ENCODE measurements at places on chromosomes 2 and 18.
A peak's percentile ranks its signal among the peaks of the same experiment; 100 is the strongest.

DNA sequence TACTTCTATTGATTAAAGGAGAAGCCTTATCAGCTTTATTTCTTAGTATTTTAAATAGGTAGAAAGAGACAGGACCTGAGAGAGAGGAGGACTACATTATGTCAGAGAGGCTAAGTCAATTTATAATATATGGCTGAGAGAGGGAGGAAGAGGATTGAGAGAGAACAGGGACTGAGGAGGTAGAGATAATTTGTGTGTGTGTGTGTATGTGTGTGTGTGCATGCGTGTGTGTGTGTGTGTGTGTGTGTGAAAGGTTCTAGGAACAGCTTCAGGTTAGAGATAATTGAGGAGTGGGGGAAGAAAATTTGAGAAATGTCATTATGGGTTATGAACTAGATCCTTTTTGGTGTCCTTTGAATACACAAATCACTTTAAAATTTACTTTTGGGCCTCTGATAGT is 15.2 kb downstream of the DOK1 start:
- DNase-seq: no peak

- DNase-seq: no peak
These were observed 10.1 kb downstream of the BCL2 start for GRCh38 chr18:63309422-63309821.

GRCh38 chr2:173099271-173099670 is 23.6 kb downstream of the MAP3K20 start:
- no peak for DNase-seq

DNA sequence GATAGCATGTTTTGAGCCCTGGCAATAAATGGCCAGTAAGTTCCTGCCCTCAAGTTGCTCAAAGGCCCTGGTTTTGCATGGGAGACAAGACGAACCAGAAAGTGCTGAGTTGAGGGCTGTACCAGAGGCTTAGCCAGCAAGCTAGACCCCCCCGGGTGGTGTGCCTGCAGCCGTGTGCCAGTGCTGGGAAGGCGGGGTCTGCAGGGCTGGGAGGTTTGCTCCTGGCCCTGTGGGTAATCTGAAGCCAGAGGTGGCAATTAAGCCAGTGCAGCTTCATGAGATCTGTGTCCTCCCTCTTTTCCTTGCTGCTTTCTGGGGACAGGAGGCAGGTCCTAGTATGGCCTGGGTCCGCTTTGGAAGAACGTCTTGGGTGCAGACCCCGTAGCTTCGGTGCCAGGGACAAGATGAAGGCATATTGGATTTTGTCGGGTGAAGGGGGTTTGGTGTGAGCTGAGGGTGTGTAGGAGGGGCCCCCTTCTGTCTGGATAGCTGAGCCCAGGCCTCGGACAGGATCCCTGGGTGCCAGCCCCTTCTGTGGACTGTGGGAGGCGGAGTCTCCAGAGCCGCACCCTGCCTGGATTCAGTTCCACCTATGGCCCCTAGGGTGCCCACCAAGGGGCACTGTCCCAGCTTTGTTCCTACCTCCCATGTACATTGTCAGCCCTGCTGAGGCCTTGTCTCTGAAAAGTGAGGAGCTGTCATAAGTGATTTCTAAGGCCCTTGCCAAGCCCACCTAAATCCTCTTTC is 15.6 kb downstream of the ATOH8 start:
- peak; percentile 26 for DNase-seq

GRCh38 chr2:44139741-44140140 is 28.9 kb upstream of the PPM1B start:
- no peak for DNase-seq

DNA sequence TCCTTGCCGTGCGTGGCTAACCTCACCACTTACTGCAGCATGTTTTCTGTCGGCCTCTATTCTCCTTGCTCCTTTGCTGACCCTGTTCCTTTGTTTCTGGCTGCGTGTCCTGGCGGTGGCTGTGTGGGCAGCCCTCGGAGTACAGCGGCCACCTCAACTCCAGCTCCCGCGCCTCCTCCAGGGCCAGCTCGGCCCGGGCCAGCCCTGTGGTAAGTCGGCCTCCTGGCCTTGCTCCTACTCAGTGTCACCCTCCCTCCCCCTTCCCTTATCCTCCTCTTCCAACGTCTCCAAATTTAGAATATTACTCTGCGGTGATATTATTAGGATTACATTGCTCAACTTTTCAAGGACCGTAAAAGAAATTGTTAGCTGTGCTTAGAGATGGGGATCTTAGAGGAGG is 59.5 kb upstream of the RBM44 start:
- no peak for DNase-seq

GRCh38 chr18:40413160-40413559 is 1541.9 kb upstream of the PIK3C3 start:
- DNase-seq: no peak

GRCh38 chr18:10116574-10116973 is 202.8 kb downstream of the VAPA start:
- no peak for DNase-seq

GRCh38 chr2:106800976-106801655 is 84.9 kb downstream of the ST6GAL2 start:
- DNase-seq: no peak

DNA sequence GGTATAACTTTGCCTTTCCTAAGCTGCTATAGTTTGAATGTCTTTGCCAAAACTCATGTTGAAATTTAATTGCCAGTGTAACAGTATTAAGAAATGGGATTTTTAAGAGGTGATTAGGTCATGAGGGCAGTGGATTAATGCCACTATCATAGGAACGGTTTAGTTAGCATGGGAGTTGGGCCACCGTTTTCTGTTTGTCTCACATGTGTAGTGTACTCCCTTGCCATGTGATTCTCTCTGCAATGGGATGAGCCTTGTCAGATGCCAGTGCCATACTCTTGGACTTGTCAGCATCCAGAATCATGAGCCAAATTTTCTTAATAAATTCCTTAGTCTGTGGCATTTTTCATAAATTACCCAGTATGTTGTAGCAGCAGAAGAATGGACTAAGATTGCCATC is 388.9 kb upstream of the RGPD4 start:
- no peak for DNase-seq

DNA sequence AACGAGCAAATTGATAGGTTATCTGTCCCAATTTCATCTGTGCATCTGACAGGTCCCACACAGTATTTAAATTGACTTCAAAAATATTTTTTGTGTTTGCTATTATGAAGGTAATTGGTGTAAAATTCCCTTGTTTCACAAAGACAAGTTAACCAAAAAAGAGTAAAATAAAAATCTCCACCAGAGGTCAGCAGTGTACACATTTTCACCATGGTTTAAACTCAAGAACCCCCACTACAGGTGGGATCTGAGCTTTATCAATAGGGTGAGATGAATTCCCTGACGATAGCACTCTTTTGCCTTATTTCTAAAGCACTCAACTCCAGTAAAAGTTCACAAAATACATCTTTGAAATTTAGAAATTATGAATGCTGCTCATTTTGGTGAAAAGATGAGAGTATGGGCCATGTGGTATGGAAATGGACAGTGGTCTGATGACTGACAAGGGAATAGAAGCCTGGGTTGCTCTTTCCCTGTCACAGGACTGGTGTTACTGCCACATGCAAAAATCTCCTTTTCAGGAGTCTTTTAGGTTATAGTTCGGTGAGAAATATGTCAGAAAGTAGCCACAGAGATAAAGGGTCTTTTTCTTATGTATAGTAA is 68.0 kb downstream of the SERPINB8 start:
- no peak for DNase-seq

DNA sequence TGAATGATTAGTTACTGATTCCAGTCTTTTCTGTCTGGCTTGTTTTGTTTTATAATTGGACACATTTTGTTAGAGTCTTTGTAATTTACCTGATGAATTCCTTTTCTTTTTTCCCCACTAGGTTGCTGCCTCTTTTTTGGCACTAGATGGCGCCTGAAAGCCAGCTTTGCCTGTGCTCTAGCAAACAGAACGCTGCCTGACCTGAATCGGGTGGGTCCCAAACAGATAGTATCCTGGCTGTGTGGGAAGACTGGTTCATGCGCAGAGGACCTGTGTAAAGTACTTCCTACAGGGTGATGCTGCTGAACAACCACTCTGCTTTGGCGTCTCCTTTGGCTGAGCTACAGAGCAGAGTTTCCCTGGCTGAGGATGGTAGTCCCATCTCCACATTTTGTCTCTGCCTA is 288.2 kb downstream of the IKZF2 start:
- DNase-seq: peak; percentile 65

DNA sequence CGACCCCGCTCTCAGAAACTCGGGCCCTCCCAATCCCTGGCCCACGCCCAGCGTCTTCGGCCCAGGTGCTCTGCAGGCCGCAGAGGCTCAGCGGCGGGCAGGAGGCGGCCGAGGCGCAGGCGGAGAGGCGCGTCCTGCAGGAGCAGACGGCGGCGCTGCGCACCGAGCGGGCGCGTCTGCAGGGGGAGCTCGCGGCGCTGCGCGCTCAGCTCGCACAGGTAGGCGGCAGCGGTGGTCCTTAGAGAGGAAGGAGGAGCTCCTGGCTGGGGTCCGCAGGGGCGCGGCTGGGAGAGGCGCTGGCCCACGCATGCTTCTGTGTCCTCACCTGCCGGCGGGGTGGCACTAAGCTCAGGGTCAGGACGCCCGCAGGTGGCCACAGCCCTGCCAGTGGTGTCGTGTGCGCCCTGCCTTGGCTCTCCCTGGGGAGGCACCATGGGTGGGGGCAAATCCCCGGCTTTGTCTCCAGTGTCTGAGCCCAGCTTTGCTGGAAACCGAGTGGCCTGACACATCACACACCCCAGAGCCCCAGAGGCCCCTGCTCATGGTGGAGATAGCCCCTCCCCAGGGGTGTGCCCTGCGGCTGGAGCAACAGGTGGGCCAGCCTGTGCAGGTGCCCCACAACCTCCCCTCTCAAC is 14.9 kb upstream of the SNED1 start:
- DNase-seq: peak; percentile 18

DNA sequence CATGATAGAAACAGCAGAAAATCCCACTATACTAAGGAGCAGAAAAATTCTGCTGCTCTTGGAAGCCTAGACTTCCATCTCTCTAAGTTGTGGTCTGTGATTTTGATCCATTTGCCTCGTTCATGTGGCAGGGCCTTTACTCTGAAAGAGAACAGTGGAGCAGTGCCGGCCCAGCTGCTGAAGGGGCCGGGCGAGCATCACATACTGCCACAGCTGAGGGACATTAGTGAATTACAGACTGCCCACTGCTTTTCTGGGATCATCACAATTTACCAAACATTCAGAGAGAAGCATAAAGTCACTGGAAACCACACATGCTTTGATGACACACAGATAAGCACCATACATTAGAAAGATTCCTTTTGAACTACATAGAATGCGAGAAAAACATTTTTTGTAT is 217.0 kb upstream of the BOD1L2 start:
- no peak for DNase-seq

- DNase-seq: no peak
These were observed 191.1 kb downstream of the SETBP1 start for GRCh38 chr18:44871771-44872170.

- peak; percentile 20 for DNase-seq
These were observed 7.2 kb upstream of the TSN start for GRCh38 chr2:121748202-121748601.

GRCh38 chr2:219099329-219099728 is 38.6 kb upstream of the IHH start:
- no peak for DNase-seq

DNA sequence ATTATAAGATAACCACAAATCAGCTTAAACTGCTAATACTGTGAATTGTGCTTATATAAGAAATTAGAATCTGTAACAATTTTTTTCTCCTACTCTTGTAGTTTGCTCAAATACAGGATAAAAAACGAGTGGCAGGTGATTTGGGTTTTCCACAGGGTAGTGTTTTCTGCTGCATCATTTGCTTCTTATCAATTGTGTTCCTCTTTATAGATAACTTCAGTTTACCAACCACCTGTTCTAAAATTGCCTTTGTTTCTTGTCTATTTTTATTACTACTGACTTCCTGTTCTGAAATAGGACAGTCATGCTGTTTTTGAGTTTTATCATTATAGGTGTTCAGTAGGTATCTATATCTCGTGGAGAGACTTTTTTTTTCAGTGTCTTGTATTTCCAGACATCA is 56.9 kb downstream of the MFSD6 start:
- DNase-seq: no peak

DNA sequence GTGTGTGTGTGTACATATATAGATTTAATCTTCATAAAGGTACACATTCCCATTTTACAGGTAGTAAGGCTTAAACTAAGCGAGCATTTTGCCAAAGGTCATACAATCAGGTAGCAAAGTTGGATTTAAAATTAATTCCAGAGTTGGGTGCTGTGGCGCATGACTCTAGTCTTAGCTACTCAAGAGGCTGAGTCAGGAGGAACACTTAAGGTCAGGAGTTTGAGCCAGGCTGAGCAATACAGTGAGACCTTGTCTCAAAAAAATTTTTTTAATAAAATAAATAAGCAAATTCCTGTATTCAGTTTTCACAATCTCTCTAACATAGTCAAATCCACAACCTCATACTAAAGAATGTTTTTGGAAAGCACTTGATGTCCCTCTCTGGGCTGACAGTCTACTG is 111.5 kb upstream of the LDLRAD4 start:
- DNase-seq: no peak

GRCh38 chr2:199581935-199582360 is 124.2 kb upstream of the SATB2 start:
- no peak for DNase-seq

- no peak for DNase-seq
These were observed 678.2 kb upstream of the FSHR start for GRCh38 chr2:49832555-49832954.

GRCh38 chr2:190119257-190119656 is 56.7 kb upstream of the MSTN start:
- DNase-seq: no peak

DNA sequence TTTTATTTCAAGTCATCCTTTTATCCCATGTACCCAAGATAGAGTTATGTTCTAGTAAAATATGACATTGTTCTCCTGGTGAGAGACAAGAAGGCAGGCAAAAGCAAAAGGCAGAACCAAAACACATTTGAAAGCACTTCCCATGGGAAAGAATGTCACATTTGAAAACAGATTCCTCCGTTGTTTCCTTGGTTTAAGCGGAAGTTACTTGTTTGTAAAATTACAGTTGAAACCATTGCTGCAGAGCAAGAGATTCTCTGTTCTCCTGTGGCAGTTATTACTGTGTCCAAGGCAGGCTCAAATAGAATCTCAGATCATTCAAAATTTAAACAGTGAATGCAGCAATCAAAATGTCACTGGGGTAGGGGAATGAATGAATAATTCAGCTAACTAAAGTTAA is 149.6 kb downstream of the MTCL1 start:
- DNase-seq: no peak

DNA sequence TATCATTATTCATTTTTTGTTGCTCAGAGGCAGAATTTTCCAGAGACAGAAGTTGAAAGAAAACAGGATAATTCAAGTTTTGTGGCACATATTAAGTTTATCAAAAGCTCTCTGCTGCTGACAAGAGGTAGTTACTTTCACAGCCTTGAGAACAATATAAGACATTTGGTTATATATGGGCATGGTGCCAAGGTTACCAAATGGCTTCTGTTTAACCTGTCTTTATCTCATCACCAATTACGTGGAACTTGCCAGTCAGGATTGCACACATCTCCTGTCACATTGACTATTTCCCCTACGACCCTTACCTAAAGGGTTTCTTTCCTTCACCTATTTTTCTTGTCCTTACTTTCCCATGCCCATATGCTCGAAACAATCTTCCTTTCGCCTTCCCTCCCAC is 35.9 kb downstream of the KLF7 start:
- no peak for DNase-seq
